ENCODE measurements at places on chromosomes 1 and 21.

DNA sequence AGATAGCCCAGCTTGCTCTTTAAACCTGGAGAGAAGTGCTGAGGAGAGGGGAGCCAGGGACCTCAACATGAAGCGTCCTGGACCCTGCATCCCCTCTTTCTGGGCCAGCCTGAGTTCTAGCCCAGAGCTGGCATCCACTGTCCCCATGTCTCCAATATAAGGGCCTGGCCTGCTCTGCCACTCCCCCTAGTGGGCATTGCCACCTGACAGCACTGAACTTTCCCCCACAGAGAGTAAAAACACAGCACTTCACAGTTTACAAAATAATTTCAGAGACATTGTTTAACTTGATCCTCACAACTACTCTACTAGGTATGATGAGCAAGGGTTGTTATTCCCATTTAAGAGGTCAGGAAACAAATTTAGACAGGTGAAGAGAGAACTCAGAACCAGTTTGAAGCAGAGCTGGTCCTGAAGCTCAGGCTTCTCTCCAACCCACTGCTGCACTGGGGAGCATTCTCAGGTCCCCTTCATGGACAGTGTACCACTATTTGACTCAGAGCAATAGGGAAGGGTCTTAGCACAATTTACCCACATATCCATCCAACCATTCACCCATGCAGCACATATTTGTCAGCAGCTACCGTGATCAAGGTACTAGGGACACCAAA is 151.2 kb downstream of the DMRTA2 start:
- DNase-seq = no peak

DNA sequence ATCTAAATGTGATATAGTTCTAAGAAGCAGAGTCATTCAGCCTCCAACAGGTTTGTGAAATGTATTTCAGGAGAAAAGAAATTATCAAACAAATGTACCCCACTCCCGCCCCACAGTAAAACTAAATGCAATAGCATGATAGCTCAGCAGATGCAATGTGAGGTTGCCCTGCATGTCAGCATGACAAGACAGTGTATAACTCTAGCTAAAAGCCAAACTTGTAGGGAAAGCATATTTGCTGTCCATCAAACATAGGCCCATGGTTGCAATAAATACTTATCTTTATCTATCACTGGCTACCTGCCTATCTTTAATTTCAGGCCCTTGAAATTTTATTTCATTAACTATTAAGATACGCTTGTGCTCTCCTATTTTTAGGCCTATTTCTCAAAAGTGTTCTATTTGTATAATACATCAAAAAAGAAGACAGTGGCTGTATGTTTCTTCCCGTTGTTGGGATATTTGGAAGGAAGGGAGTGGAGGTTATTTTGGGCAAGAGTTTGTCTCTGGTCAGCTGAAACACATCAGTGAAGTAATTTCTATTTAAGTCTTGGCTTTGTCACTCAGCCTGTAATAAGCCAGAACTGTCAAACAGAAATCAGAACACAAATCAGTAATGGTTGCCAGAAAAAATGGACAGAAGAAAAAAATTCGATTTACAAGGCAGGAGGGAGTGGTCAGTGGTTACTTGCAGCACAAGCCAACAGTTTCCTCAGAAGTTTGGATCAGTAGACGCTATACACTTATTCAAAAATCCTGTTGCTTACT is 307.4 kb upstream of the ADGRL2 start:
- no peak for DNase-seq

GRCh38 chr1:93652323-93652949 is 29.2 kb downstream of the BCAR3 start:
- no peak for DNase-seq

DNA sequence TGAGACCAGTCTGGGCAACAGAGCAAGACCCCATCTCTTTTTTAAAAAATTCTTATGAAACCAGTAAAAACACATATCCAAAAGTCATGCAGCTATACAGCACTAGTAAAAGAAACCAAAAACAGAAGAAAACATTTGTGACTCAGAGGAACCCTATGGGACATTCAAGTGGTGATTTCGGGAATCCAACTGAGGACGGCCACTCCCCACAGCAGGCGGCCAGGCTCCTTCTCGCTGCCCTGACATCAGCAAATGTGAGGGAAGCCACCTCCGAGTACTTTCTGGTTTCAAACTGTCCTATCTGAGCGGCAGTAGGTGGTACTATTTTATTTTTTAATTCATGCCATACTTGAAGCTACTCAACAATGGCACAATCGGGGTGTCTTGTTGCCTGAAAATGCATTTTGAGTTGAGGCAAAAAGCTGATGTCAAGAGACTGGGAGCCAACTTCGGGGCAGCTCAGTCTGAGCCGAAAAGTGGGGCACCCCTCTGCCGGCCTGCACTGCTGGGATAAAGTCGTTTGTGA is 3.3 kb downstream of the SUMO3 start:
- DNase-seq = no peak

DNA sequence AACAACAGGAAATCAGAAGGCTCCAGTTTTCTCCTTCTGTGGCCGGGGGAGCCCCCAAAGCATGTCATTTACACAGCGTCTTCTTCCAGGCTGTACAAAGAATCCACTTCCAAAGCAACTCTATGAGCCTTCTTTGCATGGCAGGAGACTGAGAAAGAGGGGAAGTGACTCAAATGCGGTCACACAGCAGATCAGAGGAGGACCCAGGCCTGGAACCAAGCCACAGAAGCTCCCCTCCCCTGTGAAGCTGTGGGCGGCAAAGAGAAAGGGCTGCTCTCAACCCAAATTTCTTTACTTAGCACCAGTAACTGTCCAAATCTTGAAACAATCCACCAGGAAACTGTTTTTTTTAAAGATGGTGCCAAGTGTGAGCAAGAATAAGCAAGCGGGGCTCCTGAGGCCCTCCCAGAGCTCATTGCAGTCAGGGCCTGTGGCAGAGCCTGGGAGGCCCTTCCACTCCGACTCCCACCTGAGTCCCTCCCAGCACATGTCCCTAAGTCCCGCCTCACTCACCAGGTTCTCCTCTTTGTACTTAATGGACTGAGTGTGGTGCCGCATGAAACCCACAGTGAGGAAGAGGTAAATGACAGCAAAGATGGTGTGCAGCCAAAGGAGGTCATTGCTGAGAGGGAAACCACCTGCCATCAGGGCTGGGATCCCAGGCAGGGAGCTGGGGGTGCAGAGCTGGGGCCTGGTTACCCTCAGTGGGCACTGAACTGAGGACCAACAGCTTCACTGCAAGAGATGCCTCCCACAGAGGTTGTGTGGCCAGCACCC is 15.9 kb downstream of the TMEM63A start:
- DNase-seq = no peak

DNA sequence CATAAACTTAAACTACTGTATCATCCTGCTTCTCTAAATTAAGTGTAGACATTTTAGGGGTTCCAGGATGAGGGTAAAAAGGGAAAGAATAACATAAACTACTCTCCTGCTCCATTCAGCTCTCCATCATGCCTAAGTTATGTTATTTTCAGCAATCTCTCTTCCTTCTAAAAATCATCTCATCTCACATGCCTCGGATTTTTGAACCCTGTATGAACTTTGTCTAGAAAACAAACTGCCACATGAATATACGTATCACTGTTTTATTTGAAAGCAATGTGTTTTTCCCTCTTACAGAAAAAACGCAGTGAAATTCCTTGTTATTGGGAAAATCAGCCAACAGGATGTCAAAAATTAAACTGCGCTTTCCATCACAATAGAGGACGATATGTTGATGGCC is 32.6 kb downstream of the ZBED6 start:
- DNase-seq = no peak

DNA sequence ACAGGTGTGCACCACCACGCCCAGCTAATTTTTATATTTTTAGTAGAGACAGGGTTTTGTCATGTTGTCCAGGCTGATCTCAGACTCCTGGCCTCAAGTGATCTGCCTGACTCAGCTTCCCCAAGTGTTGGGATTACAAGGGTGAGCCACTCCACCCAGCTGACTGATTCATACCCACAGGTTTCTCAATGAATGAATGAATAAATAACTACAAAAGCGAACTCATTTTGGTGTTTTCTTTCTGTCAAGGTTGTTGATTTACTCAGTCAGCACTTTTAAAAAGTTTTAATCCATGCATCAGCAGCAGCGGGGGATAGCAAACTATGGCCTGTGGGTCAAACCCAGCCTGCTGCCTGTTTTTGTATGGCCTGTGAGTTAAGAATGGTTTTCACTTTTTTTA is 217.5 kb downstream of the FAF1 start:
- no peak for DNase-seq

- DNase-seq = no peak
These were observed 175.3 kb downstream of the PRDM16 start for GRCh38 chr1:3244025-3244926.

DNA sequence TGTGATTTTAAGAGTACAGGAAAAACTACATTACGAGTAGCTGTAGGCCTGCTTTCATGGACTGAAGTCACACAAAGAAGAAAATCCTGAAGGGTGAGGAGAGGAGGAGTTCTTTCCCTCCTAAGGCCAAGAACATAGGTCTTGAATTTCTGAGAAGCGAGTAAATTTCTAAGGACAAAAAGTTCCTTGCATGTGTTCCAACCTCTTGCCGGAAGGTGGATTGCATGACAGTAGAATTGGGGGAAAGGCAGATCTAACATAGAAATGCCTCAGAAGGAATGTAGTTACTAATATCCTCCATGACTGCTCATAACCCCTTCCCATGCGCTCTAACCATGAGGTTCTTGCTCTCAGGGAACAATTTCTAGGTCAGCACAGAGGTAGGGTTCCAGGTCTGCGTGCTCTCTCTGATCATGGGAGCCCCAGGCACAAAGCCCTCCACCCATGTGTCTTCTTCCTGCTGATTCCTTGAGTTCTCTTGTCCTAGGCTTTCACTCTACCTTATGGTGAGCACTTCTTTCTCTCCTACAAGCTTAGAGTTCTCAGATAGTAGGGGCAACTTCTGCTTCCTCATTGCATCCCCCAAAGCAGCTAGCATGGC is 13.7 kb downstream of the CD2 start:
- DNase-seq = no peak

DNA sequence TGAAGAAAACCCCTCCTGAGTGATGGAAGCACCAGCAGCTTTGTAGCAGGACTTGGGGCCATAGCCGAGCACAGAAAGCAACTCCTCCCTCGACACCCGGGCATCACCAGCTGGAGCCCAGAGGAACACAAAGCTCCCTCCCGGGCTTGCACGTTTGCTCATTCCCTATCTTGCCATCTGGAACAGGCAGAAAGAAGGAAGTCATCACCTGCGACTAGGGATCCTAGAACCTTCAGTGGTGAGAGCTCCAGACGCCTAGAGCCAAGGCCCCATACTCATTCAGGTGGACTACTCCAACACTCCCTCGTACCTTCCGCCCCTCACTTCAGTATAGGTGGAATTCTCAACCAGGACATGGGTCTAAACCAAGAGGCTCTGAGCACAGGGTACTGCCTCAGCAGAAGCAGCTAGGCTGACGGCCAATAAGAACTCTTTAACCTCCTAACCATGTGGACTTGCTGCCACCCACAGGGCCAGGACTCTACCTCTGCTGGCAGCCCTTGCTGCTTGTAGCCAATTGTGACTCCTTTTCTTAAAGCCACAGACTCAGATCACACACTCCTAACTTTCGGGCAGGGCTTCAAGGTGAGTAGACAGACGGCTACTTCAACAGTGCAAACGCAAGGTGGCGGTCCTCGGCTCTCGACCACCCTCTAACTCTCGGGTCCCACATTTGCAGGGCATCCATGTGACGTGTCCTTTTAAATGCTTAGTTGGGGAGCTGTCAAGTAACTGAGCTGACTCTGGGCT is 65.4 kb downstream of the NPHP4 start:
- no peak for DNase-seq
